ENCODE measurements at places on chromosomes 7 and 10. TPM values are rescaled to one million over a fixed set of nuclear protein-coding genes. Genes with fewer than 3 reads are reported as not detected.

GPER1 gene
- polyA plus RNA-seq = not detected

PNLIPRP2 gene
- polyA plus RNA-seq = not detected

DNA sequence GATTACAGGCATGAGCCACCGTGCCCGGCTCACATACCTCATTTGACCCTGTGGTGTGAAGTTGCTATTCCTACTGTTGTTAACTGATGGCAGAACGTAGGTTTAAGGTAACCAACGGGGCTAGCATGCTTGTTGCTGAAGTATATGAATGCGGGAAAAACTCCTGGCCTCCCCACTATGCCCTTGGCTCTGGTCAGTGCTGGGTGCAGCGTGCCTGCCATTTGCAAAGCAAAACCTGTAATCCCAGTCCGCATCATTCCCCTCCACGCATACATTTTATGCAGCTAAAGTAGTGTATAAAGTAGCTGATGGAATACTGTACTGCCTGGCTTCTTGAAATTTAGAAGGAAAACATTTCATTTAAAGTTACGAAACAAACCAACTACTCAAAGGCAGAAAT lies 273.3 kb downstream of the SDK1 start:
- H3K36me3 ChIP-seq = no peaks in the 10 kb centered on the region
- no peak overlapping the region for H3K27ac ChIP-seq
- no peaks in the 10 kb centered on the region for H3K27me3 ChIP-seq
- no peak for DNase-seq

GRCh38 chr10:95248989-95249388 lies 41.8 kb downstream of the PDLIM1 start:
- H3K4me1 ChIP-seq = no peaks in the 10 kb centered on the region
- no peaks in the 10 kb centered on the region for H3K36me3 ChIP-seq
- no peak overlapping the region for H3K4me3 ChIP-seq
- DNase-seq = no peak
- no peak overlapping the region for H3K27ac ChIP-seq

GRCh38 chr10:70433581-70434280 lies 7.8 kb downstream of the NODAL start:
- no peak for DNase-seq
- H3K4me1 ChIP-seq = peaks cover 35% of the 10 kb centered on the region
- no peaks in the 10 kb centered on the region for H3K36me3 ChIP-seq
- peaks cover 3% of the 10 kb centered on the region for H3K27me3 ChIP-seq
- H3K27ac ChIP-seq = no peak overlapping the region

DNA sequence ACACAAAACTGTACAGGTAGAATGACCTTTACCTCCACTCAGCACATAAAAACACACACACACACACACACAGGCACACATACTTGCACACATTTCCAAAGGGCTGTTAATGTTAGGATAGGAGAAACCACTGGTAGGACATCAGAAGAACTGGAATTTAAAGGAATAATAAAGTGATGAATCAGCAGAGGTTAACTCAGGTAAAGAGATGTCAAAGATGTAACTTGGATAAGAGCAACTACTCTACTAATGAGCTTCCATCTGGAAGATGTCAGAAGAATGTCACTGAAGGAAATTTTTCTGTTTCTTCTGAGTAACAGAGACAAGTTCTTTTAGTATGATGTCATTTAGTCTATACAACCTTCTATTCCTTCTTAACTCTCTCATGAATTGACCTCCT lies 26.4 kb upstream of the GPR37 start:
- no peak overlapping the region for H3K4me3 ChIP-seq
- no peak for DNase-seq
- no peaks in the 10 kb centered on the region for H3K36me3 ChIP-seq
- H3K27me3 ChIP-seq = no peaks in the 10 kb centered on the region

DNA sequence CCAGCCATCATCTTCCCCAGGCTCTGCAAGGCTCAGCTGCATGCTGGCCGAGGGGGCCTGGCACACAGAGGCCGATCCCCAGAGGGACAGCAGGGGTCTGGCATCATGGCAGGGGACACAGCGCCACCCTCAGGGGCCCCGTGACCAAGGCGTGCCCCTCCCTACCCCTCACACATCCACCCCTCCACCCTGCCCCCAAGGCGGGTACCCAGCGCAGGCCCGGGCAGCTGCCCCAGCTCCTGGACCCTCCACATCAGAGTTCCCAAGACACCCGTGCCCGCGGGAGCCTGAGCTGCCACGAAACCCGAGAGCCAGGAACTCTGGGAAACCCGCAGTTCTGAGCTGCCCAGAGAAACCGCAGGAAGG lies 46.5 kb upstream of the TNRC18 start:
- H3K4me3 ChIP-seq = no peak overlapping the region
- no peaks in the 10 kb centered on the region for H3K36me3 ChIP-seq
- DNase-seq = no peak
- H3K27ac ChIP-seq = no peak overlapping the region
- H3K4me1 ChIP-seq = no peaks in the 10 kb centered on the region

DNA sequence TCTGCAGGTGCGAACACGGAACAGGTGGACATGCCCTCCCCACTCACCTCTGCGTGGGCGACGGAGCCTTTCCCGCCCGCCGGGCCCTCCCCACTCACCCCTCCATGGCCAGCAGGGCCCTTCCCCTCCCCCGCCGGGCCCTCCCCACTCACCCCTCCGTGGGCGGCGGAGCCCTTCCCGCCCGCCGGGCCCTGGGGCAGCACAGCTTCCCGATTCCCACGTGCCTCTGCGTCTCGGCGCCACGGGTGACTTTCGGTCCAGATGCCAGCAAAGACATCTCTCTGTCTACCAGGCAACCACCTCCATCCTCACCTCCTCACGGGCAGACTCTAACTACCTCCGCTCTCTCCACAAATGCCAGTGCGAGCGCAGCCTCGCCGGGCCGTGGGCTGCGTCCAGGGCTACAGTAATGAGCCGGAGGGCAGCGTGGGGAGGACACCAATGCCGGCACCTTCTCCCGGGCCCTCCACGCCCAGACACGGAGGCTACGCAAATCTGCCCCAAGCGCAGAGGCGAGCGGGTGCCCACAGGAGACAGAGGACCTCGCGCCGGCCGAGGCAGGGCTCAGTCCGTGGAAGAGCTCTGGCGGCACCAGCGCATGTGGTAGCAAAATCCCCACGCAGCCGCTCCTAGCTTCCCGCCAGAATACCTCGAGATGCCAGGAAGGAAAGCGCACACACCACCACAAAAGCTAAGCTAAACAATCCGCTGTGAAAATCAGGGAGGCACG lies 21.8 kb downstream of the GPER1 start:
- no peak for DNase-seq
- no peak overlapping the region for H3K27ac ChIP-seq
- H3K4me3 ChIP-seq = no peak overlapping the region
- no peaks in the 10 kb centered on the region for H3K4me1 ChIP-seq

All from CD4-positive, CD25-positive, alpha-beta regulatory T cell (primary cell).